ENCODE measurements at places on chromosomes 6 and 20. TPM values are rescaled to one million over a fixed set of nuclear protein-coding genes. Genes with fewer than 3 reads are reported as not detected.

- DNase-seq = no peak
Measured at GRCh38 chr20:44419131-44419844, 56.4 kb upstream of the TTPAL start.

The SPATS1 gene
- total RNA-seq = not detected

DNA sequence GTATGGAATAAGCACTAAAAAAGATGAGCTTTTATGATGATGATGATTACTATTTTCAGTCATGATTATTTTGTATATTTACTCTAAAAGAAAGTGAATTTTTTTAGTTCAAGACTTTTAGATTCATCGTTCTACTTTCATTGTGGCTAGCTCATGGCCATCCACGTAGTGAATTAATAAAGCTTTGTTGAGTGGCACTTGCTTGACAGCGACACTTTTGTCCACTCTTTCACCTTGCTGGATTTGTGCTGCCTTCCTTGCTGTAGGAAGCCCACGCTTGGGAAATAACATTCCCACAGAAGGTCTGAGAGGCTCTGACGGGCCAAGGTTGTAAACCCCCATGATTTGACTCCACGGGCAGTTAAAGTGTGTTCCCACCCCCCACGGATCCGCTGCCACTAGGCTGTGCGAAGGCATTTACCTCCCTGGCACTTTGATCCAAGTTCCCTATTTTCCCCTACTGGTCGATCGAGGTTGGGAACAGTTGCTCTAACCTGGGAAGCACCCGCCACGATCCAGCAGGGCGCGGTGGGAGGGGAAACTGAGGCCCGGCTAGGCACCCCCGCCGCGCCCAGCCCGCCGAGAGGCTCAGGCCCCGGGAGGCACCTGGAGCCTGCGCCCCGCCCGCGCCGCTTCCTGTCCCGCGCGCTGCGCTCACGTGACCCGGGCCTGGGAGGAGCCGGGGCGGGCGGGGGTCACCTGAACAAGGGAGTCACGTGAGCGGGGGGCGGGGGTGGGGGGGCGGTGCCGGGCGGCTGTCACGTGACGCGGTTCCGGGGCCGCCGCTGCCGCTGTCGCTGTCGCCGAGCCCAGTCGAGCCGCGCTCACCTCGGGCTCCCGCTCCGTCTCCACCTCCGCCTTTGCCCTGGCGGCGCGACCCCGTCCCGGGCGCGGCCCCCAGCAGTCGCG, at the start of gene IGF2R:
Gene IGF2R, plus strand, starts transcription at position 788 of the 909 bp plus-strand sequence. CDS start 165 bp downstream, outside the sequence.
- peak; percentile 97 for DNase-seq

GRCh38 chr6:53765270-53765669, 29.5 kb upstream of the LRRC1 start:
- no peak for DNase-seq

DNA sequence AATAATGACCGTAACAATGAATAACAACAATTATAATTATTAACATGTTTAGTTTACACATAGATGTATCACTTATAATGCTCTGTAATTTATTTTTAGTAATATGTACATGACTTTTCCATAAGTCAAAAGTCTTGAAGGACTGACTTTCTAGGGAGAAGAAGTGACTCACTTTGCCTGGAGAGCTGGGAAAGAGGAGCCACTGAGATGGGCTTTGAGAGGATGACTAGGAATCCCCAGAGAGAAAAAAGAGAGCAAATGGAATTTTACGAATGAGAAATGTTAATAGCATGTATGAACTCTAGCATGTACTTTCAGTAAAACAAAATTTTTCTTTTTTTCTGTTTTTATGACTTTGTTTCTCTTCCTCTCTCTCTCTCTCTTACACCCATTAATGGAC, 67.8 kb upstream of the RALY start:
- no peak for DNase-seq

The GSTA2 gene
- not detected for total RNA-seq

DNA sequence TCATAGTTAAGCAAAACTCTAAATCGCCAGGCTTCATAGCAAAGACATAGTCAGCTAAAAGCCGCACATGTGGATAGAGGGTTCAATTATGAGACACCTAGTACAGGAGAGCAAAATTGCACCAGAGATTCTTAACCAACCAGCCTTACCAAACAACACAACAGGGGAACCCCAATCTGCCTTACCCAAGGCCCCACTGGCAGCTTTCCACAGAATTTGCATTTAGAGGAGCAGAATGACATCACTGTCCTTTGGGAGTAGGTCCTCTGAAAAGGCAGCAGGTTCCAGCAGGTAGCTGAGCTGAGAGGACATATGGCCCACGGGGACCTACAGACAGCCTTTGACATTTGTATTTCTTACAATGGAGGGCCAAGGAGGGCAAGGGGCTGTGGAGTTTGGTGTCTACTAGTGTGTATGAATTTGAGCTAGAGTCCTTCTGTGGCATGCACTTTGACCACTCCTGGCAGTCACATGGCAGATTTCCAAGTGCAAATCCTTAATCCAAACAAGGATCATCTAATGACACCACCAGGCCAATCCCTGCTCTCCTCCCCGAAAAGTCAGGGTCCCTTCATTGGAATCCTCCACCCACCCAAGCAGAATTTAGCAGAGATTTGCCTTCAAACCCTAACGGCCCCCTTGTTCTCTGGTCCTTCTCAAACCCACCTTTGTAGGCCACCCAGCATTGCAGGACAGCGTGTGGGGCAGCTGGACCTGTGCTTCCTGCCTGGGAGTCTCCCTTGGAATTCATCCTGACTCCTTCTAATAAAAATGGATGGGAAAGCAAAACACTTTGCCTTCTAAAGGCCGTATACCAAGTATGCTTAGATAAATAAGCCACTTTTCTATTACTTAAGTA, 171.2 kb upstream of the SUPT3H start:
- no peak for DNase-seq
